ENCODE measurements at places on chromosomes 16 and 17.

- DNase-seq: peak; percentile 28
Measured at GRCh38 chr17:76405967-76406647, 21.7 kb downstream of the SPHK1 start.

DNA sequence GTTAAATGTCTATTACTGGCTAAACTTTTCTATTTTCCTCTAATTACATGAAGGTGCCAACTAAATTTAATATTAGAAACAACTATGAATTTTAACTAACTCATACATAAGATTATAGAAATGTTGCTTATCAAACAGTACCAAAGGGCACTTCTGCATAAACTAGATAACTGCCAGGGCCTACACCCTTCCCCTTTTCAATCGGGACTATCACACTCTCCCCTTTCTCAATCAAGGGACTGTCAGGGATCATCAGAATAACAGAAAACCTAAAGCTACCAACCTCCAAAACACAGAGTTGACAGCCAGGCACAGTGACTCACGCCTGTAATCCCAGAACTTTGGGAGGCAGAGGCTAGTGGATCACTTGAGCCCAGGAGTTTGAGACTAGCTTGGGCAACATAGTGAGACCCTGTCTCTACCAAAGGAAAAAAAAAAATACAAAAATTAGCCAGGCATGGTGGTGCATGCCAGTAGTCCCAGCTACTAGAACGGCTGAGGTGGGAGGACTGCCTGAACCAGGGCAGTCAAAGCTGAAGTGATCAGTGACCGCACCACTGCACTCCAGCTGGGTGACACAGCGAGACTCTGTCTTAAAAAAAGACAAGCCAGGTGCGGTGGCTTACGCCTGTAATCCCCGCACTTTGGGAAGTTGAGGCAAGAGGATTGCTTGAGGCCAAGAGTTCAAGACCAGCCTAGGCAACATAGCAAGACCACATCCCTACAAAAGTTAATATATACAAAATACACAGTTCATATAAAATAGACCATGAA lies 3.2 kb upstream of the PHLPP2 start:
- peak; percentile 22 for DNase-seq

DNA sequence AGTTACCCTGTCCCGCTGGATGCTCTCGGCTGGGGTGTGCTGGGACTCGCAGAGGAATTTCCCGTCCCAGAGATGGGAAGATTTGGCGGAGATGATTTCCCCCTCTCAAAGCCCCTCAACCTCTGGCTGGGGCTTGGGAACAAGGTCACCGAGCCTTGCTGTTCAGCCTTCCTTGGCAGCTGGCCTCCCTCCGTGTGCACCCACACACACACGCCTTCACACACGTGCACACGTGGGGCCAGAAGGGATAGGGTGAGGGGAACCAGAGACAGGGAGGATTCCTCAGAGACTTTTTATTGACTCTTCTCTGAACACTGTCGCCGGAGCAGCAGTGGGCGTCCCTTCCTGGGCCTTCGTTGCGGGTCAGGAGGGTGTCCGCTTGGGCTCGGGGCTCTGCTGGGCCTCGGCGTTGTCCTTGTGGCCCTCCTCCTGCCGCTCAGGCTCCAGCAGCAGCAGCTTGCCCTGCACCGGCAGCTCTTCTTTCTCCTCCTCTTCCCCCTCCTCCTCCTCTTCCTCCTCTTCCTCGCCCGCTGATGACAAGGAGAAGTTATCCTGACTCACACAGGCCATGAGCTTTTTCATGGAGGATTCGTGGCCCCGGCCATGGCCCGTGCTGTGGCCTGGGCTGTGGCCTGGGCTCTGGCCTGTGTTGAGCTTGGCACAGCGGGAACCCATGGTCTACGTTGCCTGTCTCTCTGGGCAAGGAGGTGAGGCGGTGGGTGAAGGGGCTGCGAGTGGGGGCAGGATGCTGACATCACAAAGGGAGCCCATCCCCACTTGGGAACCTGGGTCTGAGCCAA lies at the start of gene PRM3:
TSS of gene PRM3 (minus strand) at position 709 of the 800 bp plus-strand sequence. CDS start at position 675, 34 bp downstream.
- no peak for DNase-seq

GRCh38 chr16:69171325-69172084 lies 15.5 kb upstream of the SNTB2 start:
- DNase-seq: no peak

DNA sequence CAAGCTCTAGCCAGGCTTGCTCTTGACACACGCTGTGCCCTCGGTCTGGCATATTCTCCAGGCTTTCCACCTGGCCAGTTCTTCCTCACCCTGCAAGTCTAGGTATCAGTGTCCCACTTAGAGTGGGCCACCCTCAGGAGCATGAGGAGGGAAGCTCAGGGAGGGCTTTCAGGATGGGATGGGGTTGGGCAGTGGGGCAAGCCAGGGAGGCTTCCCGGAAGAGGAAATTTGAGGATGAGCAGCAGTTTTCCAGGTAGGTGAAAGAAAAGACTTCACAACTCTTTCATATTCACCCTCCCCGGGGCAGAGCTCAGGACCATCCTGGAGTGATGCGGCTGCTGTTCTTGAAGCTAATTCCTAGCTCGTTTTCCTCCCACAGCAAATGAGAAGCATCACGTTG lies 14.5 kb upstream of the LDHD start:
- DNase-seq: no peak

- DNase-seq: no peak
Measured at GRCh38 chr16:66376114-66376513, 9.6 kb downstream of the CDH5 start.

DNA sequence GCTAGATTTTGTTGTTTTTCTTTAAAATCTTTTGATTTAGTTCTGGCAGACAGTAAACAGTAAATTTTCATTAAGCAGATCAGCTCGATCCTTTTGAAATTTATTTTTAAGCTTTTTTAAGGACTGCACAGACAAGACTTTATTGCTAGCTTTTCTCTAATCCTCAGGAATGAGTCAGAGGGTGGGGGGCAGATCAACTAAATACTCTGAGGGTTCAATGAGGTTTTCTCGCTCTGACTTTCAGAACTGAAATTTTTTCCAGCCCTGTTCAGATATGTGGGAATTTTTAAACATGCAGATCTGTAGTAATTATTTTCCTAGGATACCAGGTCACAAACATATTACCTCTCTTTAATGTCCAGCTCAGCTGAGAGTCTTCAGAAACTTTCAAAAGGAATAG lies 977.2 kb downstream of the CDH11 start:
- DNase-seq: no peak

DNA sequence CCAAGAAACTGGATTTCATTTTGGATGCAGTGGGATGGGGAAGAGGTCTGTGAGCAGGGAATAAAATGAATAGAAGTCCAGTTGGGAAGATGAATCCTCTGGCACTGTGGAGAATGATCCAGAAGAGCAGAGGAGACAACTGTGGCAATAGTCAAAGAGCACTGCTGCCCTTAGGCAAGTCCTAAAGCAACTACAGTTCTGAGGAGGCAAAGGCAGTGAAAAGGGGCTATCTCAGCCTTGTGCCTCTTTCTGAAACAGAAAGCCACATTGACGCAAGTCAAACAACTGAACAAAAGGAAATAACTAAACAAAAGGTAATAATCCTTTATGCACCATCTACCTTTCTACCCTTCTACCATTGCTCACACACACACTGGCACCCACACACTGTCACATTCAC lies 238.0 kb upstream of the AXIN2 start:
- no peak for DNase-seq

GRCh38 chr16:54627616-54628015 lies 303.0 kb upstream of the IRX5 start:
- DNase-seq: no peak

- DNase-seq: no peak
Measured at GRCh38 chr16:261031-261691, 14.6 kb downstream of the RGS11 start.

DNA sequence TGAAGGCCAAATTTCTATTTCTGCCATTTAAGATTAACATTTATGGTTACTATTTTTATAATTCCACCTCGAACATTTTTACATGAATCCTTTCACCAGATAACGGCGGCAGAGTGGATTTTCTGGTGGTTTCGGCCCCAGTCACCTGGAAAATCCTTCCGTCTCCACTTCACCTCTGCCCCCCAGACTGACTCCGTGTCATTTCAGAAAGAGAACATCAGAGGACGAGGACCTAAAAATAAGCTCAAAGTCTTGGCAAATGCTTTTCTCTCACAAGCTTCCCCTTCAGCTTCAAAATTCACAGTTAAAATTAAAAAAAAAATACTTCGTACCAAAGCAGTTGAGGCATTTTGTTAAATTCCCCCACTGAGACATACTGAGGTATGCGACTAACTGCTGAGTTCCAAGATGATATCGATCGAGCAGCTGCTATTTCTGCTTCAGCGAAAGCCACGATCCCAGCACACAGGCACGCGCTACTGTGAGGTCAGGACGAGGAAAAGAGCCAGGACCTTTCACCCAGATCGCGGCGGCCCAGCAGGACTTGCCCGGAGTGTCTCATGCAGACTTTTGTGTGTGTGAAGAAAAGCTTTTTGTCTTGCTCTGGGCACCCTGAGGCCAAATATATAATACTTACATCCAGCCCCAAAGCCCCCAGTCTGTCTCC lies 36.8 kb downstream of the ASPA start:
- DNase-seq: no peak

GRCh38 chr17:9549215-9549614 lies 26.4 kb downstream of the STX8 start:
- no peak for DNase-seq

DNA sequence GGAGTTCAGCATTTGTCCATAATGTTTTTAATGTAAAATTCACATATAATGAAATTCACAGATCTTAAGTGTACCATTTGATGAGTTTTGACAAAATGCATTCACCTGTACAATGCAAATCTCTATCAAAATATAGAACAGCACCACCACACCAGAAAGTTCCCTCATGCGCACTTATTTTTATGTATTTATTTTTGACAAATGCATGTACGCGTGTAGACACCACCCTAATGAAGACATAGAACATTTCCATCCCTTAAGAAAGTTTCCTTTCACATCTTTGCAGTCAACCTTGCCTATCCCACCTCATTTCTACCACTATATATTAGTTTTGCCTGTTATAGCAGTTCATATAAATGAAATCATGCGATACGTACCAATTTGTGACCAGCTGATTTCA lies 15.6 kb upstream of the IL4R start:
- no peak for DNase-seq

DNA sequence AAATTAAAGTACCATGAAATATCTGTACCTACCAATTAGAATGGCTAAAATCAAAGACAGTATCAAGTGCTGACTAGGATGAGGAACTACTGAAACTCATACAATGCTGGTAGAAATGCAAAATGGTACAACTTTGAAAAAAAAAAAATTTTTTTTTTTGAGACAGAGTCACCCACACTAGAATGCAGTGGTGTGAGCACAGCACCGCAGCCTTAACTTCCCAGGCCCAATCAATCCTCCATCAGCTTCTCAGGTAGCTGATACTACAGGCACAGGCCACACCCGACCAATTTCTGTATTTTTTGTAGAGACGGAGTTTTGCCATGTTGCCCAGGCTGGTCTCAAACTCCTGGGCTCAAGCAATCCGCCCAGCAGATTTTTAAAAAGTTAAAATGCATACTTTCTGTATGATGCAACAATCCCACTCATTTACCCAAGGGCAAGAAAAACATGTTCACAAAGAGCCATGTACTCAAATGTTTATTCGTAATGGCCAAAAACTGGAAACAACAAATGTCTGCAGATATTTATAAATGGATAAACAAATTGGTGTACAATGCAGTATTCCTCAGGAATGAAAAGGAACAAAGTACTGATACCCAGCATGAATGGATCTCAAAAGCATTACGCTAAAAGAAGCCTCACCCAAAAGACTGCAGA lies 8.7 kb downstream of the SMURF2 start:
- DNase-seq: no peak

- no peak for DNase-seq
Measured at GRCh38 chr17:79907217-79907715, 68.0 kb upstream of the CBX4 start.

GRCh38 chr16:47309581-47310312 lies 151.1 kb downstream of the ITFG1 start:
- no peak for DNase-seq

DNA sequence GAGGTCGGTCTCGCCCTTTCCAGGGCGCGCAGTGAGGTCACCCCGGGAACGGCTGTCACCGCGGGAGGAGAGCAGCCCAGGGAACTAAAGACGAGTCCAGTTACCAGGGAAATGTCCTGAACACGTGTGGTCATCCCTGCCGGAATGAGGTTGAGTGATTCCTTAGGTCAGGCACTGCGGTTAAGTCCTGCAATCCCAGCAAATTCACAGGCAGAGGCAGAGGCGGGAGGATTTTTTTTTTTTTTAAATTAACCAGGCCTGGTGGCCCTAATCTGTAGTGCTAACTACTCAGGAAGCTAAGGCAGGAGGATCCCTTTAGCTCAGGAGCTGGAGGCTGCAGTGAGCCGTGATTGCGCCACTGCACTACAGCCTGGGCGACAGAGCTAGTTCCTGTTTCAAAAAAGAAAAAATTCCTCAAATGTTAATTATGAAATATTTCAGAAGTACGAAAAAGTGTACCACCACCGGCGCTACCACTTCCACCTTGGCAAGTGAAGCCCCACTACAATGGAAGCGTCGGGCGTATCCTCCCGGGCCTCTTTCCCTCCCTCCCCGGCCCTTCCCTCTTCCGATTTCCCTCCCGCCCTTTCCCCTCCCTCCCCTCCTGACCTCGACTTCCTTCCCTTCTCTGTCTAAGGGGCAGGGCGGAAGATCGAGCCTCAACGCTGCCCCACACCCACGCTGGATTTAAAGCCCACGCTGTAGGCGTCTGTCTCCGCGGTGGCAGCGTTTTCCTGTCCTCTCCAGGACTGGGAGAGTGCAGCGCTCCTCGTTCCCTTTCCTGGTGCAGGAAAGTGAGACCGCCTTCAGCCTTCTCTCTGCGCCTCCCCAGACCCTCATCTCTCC lies 27.3 kb downstream of the SLFN11 start:
- peak; percentile 58 for DNase-seq

DNA sequence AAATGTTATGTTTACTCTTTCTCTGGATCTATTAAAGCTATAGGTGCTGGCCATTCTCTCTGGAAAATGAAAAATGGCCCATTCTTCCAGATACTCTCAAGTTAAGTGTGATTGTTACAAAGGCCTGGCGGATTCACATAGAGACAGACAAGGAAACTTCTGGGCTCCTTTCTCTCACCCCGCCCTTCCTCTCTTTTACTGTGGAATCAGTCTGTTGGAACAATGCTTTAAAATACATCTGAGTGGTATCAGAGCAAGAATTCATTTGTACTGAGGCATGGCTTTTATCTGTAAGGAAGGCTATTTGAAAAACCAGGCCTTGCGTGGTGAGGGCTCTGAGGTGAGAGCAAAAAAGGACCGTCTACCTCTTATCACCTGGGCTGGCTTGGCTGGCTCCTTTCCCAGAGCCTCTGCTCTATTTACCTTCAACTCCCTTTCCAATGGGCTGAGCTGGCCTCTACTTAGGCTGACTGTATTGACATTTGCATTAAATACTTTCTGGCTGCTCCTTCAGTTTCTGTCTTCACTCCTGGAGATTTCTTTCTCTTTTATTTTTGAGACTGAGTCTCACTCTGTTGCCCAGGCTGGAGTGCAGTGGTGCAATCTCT lies 274.0 kb downstream of the PHKB start:
- DNase-seq: no peak

Measured in CD4-positive, alpha-beta T cell treated with Interferon gamma for 1 hour (primary cell).